ENCODE measurements at places on chromosomes 5 and 9.

DNA sequence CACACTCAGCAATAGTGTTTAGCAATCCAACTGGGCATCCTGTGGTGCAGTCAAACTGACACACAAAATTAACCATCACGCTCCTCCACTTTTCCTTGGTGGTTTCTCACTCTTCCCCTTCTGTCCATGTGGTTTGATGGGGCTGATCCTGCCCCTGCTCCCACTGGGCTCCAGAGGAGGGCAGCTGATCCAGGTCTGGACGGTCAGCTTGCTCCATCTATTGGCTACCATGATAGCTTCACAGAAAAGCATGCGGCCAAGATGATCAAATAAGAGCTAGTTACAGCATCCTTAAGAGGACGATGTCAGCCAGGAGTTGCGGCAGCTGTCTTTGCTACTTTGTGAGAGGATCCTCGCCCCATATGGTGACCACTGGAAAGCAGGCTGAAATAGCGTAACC is 29.6 kb upstream of the RANBP17 start:
- no peak for DNase-seq

GRCh38 chr9:118529210-118529609 is 825.0 kb downstream of the TLR4 start:
- no peak for DNase-seq

DNA sequence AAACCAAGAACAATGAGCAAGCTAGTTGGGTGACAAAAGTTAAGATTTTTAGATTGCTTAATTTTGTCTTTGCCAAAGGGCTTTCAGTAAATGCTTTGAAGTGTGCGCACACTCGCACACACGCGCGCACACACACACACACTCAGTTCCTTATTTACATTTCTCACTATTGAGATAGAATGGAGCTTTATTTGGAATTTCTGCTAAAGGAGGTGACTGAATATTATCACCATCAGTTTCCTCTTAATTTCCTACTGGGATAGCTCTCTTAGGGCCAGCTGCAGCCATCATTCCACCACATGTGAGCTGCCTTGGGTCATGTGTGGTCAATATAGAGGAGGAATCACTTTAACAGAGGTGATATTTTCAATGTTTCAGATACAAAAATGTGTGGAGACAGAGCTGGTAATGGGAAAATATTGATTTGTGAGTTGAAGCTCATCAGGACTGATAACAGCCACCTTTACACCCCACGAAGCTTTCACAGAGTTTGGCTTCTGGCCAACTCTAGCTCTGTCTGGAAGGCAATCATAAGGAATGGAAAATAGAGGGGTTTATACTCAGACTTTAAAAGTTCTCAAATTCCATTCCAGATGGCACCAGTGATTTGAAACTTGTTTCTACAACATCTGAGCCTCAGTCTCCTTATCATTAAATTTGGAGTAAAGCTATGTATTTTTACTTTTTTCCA is 99.9 kb downstream of the MACIR start:
- no peak for DNase-seq

DNA sequence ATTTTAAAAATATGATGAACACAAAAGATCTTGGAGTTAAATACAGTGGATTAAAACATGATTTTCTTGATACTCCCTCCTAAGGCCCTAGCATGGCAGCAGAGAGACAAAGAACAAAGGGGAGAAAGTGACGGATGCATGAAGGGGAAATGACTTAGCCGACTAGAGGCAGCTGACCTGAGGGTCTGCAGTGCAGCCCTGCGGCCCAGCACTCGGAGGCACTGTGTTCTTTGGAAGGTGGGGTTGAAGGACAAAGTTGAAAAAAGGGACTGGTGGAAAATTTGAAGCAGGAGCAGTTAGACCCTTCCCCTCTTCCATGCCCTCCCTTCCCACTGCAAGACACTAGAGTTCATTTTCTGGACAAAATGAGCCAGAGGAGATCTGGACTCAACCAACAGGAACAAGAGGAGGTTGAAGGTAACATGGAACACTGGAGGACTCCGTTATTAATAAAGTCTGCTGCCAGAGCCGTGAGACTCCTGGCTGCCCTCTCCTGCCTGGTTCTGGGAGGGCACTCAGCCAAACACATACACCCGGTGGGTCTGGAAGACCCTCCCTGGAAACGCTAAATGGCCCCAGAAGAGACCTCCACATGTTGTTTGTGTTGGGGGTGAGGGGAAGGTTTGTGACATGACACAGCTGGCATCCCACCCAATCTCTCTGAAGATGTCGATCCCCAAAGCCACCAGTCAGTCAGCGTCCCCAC is 98.1 kb downstream of the JMY start:
- no peak for DNase-seq

GRCh38 chr9:4365055-4365454 is 65.2 kb upstream of the GLIS3 start:
- no peak for DNase-seq

GRCh38 chr9:109766351-109766750 is 13.6 kb upstream of the PALM2AKAP2 start:
- DNase-seq, result no peak

DNA sequence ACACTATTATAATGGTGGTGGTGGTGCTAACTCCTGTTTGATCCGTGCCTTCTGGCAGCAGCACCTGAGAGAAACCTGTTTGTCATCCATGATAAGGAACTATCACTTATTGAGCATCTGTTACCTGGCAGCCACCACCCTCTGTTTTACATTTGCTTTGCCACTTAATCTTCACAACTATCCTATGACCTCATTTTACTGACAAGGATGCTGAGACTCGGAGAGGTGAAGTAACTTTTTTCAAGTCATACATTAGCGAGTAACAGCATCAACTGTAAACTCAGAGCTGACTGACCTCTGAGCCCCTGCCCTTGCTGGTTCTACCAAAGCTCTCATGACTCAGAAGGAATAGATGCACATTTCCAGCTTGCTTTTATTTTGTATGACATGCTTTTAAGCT is 81.1 kb downstream of the EGFLAM start:
- no peak for DNase-seq

GRCh38 chr5:142176255-142176654 is 67.7 kb downstream of the NDFIP1 start:
- no peak for DNase-seq

DNA sequence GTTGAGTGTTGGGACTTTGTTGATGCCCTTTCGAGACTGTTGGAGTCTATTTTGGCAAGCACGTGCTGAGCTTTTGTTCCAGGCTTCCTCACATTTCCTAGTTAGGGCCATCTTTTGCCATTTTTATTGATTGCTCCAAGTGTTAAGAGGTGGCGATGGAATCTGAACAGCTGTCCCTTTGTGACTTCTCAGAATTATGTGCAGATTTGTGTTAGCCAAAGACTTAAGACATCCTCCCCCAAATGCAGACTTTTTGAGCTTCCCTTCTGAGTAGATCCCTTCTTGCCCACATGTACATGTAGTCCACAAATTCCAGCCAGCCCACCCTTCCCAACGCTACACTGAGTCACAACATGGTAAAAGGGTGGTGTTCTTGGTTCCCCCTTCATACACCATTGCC is 59.2 kb downstream of the SPIN1 start:
- no peak for DNase-seq

DNA sequence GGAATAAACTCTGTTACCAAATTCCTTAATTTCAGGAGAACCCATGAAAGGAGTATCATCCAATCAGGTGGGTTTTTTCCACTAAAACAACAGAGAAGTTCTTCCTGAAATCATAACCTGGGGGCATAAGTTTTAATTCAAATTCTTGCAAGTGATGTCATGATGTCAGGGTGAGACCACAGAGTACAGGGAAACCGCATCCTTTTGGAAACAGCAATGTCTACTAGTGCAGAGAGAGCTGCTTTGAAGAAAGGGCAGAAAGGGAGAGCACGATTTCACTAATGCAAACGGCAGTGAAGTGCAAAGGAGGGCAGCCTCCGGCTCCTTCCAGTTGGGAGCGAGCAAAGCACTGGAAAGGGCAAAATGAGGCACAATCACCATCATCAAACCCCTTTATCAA is 20.6 kb upstream of the CMBL start:
- no peak for DNase-seq

DNA sequence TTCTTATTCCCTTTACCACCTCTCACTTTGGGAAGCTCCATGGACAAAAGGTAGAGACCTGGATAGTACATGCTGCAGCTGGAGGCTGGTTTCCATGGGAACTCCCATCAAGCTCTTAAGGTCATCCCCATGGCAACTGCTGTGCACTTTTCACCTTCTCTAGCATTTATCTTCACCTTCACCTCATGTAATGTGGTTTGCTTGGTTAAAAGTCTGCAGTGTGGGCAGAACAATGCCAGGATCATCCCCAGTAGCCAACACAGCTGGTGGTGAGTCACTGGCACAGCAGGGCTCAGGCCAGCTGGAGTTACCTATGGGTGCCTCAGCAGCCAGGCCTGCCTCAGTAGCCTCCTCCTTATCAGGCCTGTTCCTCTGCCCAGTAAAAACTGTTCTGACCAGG is 210.5 kb downstream of the GRIA1 start:
- no peak for DNase-seq

DNA sequence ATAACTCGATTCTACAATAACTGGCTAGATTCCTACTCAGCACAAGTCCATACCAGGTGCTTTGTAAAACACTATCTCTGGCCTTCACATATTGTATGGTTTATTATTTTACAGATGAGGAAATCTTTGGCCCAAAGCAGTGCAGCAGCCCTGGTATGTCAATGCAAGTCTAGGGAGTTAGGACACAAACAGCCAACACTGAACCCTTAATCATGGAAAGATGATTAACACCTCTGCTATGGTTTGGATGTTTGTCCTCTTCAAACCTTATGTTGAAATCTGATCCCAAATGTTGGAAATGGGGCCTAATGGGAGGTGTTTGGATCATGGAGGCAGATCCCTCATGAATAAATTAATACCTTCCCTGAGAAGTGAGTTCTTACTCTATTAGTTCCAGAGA is 76.6 kb downstream of the MAPKAP1 start:
- DNase-seq, result no peak

DNA sequence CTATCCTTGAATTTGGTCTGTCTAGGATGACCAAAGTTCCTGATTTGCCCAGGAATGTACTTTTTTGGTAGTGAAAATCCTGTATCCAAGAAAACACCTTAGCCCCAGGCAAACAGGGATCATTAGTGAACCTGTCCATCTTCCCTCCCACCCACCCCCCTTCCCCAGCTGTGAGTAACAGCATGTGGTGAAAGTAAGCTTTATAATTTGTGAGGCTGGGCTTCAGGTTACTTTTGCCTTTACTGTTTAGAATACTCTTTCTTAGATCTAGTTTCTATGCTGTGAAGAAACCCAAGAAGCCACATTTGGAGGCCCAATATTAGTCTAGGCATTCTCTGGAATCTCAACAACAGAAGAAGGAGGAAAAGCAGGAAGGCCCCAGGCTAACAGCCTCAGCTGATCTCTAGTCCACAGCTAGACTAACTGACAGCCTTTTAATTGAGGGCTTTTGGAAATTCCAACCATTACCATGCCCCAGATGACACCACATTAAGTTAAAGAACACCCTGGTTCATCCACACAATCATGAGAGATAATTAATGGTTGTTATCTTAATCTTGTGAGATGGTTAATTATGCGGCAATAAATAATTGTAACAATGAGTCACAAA is 703.0 kb upstream of the NUDT12 start:
- DNase-seq, result no peak

DNA sequence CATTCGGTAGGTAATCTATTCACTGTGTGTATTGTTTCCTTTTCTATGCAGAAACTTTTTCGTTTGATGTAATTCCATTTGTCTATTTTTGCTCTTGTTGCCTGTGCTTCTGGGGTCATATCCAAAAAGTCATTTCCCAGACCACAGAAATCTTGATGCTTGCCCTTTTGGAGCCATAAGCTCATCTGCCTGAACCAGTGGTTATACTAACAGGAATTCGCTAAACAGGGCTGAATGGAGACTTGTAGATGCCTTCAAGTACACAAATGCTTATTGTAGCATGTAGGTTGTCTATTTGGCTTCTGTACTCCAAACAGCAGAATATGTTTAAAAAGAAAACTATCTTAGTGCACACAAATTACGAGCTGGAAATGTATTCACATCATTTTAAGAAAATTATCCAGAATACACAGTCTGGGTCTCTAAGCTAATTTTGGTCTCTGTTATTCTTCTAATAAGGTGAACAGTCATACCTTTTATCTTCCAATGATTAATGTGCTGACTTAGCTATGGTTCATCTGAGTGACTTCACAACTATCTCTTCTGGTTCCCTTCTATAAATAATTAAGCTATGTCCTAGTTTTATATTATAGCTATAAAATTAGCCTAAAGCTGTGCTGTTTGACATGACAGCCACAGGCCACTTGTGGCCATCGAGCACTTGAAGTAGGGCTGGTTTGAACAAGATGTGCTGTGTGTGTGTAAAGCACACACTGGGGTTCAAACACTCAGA is 87.6 kb downstream of the DAPK1 start:
- DNase-seq, result no peak

GRCh38 chr9:102445181-102445747 is 549.9 kb upstream of the CYLC2 start:
- DNase-seq, result no peak

GRCh38 chr9:115672477-115673316 is 480.9 kb upstream of the PAPPA start:
- DNase-seq, result no peak

- no peak for DNase-seq
Measured at GRCh38 chr9:115400796-115401195, 282.8 kb upstream of the TNC start.

- no peak for DNase-seq
Measured at GRCh38 chr5:71699233-71699632, 19.8 kb upstream of the CARTPT start.

DNA sequence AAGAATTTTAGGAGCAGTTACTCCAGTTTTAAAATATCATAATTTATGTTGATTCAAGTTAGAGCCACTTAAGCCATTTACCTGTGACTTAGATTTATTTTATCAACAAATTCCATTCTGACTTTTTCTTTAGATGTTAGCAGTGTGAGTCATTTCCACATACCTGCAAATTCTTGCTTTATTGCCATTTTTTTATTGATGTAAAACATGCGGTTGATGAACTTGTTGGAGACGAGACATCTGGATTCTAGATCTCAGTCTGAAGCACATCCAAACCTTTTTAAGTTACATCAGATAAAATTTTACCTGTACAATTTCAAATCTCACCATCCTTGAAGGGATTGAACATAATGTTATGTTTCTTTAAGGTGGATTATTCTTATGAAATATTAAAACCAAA is 240.9 kb downstream of the IRX1 start:
- DNase-seq, result no peak

DNA sequence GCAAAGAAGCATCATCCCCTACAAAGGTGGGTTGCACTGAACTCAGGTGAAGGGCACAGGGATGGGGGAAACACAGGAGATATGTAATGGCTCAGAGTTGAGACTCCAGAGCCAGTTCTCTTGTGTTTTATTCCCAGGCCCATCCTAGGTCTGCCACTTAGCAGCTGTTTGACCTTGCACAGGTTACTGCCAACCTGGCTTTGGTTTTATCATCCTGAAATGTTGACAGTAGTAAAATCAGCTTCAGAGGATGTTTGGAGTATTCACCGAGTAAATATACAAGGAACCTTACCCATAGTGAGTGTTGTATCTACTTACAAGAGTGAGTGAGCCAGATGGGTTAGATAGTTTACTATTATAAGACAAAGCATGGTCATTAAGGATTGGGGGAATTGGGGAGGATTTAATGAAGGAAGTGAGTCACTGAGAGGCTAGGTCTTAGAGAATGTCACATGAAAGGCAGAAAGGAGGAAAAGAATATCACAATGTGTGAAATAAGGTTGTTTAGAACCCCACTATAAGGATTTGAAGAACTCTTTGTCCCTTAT is 141.3 kb downstream of the MAN2A1 start:
- no peak for DNase-seq

Measured in CD8-positive, alpha-beta T cell (primary cell).